ENCODE measurements at places on chromosomes 12 and 14. TPM values are rescaled to one million over a fixed set of nuclear protein-coding genes. Genes with fewer than 3 reads are reported as not detected.

DNA sequence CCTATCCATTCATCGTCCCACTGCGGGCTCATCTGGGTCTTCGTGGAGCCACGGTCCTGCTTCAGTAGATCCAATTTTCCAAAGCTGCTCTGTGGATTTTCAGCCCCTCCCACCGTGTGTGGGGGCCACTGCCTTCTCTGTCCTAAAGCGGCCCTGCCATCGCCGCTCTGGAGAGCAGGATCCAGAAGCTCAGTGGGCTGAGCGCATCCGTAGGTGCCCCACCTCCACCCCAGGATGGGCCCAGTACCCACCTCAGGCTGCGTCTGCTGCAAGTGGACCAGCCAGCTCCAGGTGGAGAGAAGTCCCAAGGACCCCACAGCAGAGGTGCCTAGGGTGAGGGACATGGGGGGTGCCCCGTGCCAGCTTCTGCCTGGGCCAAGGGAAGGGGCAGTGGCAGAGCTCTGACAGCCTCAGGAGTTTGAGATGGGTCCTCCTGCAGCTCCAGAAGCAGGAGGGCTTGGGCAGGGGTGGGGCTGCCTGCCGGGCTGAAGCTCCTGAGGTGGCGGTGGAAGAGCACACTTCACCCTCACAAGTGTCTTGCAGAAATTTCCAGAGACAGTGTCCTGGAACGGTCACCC lies 148.1 kb upstream of the C14orf180 start:
- no peak for DNase-seq

- DNase-seq, result peak; percentile 62
Measured at GRCh38 chr12:54749191-54749818, 101.1 kb upstream of the DCD start.

DNA sequence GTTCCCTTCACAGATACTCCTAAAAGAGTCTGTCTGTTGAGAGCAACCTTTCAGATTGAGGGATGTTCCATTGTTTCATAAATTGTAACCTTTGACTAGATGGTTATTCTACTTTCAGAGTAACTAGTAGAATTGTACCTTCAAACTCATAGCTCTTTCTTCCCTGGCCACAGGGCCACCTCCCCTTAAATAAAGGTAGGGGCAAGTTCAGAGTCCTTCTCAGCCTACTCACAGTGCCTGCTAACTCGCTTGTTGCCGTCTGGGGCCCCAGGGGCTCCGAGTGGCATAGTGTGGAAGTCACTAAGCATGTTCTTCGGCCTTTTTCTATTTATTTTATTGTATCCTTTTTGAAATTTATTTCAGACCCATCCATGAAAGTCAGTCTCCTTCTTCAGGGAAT lies 250.4 kb downstream of the ALX1 start:
- DNase-seq, result no peak

DNA sequence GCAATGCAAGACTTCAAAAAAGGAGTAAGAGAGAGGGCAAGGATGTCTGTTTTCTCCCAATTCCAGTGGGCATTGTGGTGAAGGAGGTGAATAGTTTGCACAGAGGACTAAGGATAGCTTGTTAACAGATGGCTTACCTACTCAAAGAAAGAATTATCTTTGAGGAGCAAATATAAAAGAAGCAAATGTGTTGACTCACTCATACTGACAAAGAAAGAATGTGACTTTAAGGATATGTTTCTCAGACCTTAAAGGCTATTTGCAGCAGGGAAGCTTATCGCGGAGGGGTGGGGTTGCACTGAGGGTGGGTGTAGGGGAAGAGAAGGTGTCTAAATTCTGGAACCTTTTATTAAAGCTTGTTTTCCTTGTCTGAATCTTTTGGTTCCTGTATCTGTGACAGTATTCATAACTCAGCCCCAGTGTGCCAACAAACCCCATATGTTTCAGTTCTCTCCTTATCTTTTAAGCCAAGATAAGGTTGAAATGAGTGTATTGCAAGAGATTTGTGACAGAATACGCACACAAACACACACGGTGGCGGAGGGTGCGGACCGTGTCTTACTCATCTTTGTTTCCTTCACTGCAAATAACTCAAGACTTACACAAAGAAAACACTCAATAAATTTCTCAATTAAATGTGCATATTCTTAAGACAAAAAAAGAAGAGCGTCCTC lies 146.4 kb upstream of the ARID2 start:
- DNase-seq, result peak; percentile 1

GRCh38 chr12:98420461-98420860 lies 94.9 kb upstream of the TMPO start:
- no peak for DNase-seq

The KRT72 gene
- not detected for polyA plus RNA-seq

The SPX gene
- 0.24 TPM for polyA plus RNA-seq

The BAZ1A gene
- polyA plus RNA-seq, result 9.4 TPM

All from GM23248 (cell line).